Type B pancreatic cell (in vitro differentiated cells): ENCODE measurements at places on chromosomes 6 and 20. TPM values are rescaled to one million over a fixed set of nuclear protein-coding genes. Genes with fewer than 3 reads are reported as not detected.

GRCh38 chr20:5569021-5569420 is 181.2 kb upstream of the SHLD1 start:
- DNase-seq: no peak
- no peaks in the 10 kb centered on the region for H3K4me1 ChIP-seq
- no peak overlapping the region for H3K27ac ChIP-seq
- peaks cover 13% of the 10 kb centered on the region for H3K36me3 ChIP-seq

- no peaks in the 10 kb centered on the region for H3K27me3 ChIP-seq
- no peak within 1 kb of the TSS for H3K27ac ChIP-seq
- no peak within 1 kb of the TSS for H3K4me3 ChIP-seq
- peaks cover 25% of the 10 kb centered on the region for H3K4me1 ChIP-seq
Measured at GRCh38 chr6:158649289-158650143, at the start of gene SYTL3. Gene SYTL3 (plus strand): TSS chr6:158650054. CDS start chr6:158663269, 13,215 bp downstream.

DNA sequence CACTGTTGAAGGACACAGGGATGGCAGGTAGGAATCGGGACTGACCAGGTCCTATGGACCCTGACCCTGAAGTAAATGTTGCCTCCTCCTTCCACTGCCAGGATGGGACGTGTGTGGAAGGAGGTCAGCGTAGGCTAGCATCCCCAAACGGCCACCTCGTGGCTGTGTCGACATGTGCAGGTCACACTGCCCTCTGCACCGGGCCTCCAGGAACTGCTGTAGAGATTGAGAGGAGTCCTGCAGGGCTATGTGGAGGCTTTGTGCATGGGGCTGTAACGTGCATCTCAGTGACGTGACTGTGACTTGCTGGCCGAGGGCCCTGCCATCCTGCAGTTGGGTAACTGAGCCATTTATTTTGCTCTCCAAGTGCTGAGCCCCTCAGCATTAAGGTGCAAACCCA is 149.5 kb downstream of the PHACTR3 start:
- no peak overlapping the region for H3K4me3 ChIP-seq
- peaks cover 4% of the 10 kb centered on the region for H3K4me1 ChIP-seq
- H3K27me3 ChIP-seq: peaks cover 56% of the 10 kb centered on the region
- DNase-seq: no peak
- H3K36me3 ChIP-seq: no peaks in the 10 kb centered on the region

SIRPD gene
- not detected in 2 replicates for total RNA-seq

GRCh38 chr20:43448748-43449535 is 8.8 kb upstream of the SRSF6 start:
- DNase-seq: no peak
- H3K27me3 ChIP-seq: peaks cover 19% of the 10 kb centered on the region
- no peaks in the 10 kb centered on the region for H3K4me1 ChIP-seq
- H3K4me3 ChIP-seq: no peak overlapping the region
- no peaks in the 10 kb centered on the region for H3K36me3 ChIP-seq

DNA sequence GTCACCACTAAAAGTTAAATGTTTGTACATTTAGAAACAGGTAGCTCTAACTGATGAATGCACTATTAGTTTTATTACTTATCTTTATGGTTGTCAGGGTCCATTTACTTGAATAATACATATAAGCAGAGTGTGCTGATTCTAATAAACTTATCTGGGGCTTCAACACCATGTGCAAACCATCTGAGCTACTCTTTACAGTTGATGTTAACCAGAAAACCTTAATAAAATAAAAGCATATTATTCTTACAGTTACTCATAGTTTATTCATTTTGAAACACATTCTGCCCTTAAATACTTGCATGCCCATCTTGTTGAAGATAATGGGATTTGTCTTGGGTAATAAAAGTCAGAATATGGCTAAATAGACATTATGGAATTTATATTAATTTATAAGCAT is 1042.2 kb downstream of the EPHA7 start:
- no peaks in the 10 kb centered on the region for H3K36me3 ChIP-seq
- no peaks in the 10 kb centered on the region for H3K27me3 ChIP-seq

DNA sequence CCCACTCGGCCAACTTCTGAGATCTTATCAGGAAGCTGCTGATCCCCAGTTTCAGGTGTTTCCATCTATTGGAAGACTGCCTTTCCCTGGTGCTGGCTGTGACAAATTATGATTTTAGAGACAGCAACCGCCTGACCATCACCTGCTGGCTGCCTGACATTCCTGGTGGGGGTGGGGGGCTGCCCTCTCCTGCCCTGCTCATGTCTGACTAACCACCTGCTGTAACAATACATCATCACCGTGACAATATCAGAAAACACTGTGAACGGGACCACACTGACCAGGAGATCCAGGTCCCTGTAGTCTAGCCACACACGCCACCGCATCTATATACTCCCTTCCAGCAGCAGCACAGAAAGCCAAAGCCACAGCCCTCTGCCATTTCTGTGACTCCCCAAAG is 537.5 kb downstream of the QKI start:
- no peaks in the 10 kb centered on the region for H3K27me3 ChIP-seq
- H3K27ac ChIP-seq: no peak overlapping the region
- DNase-seq: no peak
- H3K4me1 ChIP-seq: peaks cover 6% of the 10 kb centered on the region

C6orf58 gene
- total RNA-seq: 0.63 TPM in 1 of 2 replicates, not detected in the other

- H3K27ac ChIP-seq: peak overlapping the region; percentile 86
- peaks cover 8% of the 10 kb centered on the region for H3K4me1 ChIP-seq
- no peaks in the 10 kb centered on the region for H3K27me3 ChIP-seq
- peak overlapping the region; percentile 41 for H3K4me3 ChIP-seq
- H3K36me3 ChIP-seq: peaks cover 34% of the 10 kb centered on the region
- no peak for DNase-seq
Measured at GRCh38 chr6:32167154-32167760, 2.9 kb downstream of the EGFL8 start.

GRCh38 chr6:94636780-94637385 is 940.5 kb upstream of the MANEA start:
- peak overlapping the region; percentile 57 for H3K27ac ChIP-seq
- DNase-seq: no peak
- peak overlapping the region; percentile 47 for H3K4me3 ChIP-seq
- H3K27me3 ChIP-seq: peaks cover 3% of the 10 kb centered on the region
- no peaks in the 10 kb centered on the region for H3K36me3 ChIP-seq

DNA sequence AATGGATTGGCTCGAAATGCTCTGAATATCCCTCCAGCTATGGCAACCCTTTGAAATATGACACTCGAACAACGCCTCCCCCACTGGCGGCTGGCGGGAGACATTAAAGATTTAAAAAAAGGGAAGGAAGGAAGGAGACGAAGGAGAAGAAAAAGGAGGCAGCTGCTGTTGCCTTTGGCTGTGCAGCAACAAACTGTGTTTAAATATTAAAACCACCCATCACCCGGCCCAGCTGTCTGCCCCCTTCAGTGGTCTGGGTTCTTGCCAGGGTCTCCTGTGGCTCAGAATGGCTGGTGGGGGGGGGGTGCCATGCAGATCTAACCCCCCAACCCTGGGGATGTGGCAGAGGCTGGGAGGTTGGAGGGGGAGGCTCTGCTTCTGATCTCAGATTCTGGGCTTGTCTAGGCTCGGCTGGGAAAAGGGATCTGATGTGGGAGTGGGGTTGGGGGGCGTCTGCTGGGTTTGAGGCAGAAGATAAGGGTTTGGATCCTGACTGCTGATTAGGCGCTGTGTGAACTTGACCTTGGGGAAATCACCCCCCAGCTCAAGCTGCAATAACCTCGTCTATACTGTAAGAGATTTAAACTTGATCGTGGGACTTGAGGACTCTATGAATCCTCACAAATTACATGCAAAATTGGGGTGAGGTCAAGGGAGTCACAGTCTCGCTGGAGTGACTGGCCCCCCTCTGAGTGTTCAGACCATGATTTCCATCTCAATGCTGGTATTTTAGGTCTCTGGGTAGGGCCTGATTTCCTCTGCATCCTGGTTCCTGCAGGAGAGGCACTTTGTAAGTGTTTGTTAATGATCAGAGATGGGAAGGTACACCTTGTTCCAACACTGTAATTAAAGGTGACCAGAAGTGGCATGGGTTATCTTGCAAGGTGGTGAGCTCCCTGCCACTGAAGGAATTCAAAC is 40.3 kb upstream of the BLCAP start:
- DNase-seq: peak; percentile 67
- no peak overlapping the region for H3K27ac ChIP-seq

ECT2L gene
- 0.07 and 0.26 TPM in 2 replicates for total RNA-seq
